ENCODE measurements at places on chromosomes 4 and X.

DNA sequence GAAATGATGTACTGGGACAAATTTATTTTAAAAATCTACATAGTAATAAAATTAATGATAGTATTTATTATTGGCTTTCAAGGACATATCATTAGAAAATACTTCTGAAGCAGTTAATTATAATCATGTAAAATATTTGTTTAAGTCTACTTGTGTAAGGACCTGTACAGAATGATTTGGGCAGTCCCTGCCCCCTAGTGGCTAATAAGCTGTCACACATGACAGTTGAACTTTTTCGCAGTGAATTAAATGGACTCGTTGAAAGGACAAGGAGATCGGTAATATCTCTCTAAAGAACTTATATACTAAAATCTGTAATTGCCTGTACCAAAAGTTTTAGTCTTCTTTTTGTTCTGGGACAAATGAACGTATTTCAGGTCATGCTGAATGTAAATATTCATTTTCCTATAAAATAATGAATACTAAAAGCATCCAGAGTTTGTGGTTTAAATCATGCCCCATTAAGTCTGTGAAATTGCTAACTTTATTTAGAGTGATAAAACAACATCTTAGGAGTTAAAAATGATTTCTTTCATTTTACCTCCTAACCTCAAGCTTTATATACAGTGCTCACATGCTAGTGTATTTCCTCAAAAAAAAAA is 13.6 kb downstream of the EXOC1 start:
- peak; percentile 29 for DNase-seq

DNA sequence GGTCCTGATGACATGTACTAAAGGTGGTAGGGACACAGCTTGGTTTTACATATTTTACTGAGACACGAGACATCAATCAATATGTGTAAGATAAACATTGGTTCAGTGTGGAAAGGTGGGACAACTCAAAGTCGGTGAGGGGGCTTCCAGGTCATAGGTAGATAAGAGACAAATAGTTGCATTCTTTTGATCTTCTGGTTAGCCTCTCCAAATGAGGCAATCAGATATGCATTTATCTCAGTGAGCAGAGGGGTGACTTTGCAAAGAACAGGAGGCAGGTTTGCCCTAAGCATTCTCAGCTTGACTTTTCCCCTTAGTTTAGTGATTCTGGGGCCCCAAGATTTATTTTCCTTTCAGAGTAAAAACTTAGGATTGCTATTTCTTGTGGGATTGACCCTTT is 706.9 kb downstream of the GLUD2 start:
- no peak for DNase-seq

- no peak for DNase-seq
These were observed 79.8 kb upstream of the TLL1 start for GRCh38 chr4:165793236-165793635.

DNA sequence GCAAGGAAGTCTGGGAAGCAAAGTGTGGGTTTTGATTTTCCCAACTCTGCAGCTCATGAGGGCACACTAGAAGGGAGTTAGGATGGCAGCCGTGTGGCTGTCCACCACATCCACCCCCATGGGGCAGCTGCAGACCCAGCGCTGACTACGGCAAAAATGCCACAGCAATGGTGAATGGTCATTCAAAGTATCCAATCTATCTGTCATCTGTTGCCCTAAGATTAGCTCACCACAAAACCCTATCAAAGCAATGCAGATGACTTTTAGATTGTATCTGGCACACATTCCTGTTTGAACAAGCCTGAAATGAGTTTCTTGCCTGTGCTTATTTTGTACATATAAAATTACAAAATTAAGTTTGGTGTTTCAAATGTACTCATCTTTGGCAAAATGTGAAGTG is 29.7 kb upstream of the HPSE start:
- DNase-seq: no peak

DNA sequence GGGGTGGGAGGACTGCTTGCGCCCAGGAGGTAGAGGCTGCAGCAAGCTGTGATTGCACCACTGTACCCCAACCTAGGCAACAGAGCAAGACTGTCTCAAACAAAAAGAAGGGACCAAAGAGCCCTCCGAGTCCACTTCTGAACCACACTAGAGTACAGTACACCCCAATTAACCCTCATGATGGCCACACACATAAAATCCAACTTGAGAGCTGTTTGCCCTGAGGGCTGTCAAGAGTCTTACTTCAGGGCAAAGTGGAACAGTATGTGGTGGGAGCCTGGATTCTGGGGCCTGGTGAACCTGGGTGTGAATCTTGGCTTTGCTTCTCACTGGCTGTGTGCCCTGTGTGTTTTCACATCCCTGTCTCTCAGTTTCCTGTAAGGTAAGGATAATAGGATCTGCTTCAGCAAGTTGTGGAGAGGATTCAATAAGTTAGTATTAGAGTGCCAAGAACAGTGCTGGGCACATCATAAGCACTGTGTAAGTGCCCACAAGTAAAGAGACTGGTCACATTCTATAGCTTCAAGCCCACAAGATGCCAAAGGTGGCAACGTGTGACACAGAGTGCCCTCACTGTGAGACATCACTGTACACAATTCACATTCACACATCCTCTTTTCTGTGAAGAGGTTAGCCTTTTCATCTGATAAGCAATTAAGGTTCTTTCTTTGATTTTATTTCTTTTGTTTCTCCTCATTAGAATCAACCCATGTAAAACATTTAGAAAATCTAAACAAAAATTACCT is 52.1 kb downstream of the LEF1 start:
- DNase-seq: no peak

GRCh38 chrX:32126997-32127396 is 1055.2 kb upstream of the FTHL17 start:
- DNase-seq: no peak

DNA sequence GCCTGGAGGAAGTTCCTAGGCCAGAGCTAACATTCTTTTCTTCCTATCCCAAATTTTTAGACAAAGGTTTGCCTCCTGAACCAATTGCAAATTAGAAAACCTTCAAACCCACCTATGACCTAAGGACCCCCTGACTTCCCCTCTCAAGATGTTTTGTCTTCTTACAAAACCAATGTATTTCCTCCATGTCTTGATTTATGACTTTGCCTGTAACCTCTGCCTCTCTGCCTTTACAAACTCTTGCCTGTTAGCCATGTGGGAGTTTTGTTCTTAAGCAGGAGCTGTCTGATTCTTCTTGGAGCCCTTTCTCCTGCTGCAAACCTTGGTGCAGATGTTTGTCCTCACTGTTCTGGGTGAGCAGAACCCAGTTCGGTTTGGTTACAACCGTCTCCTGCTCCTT is 222.3 kb upstream of the BOD1L1 start:
- DNase-seq: no peak

GRCh38 chr4:16075975-16076757 is 7.7 kb downstream of the PROM1 start:
- DNase-seq: no peak

All from RWPE1 (cell line).